ENCODE measurements at places on chromosomes 2 and 18.

GRCh38 chr2:56099963-56100362, 83.8 kb upstream of the CCDC85A start:
- no peak for DNase-seq

- DNase-seq = peak; percentile 68
These were observed 961 bp upstream of the SLC40A1 start for GRCh38 chr2:189581354-189582139.

GRCh38 chr2:144339048-144339447, 180.9 kb downstream of the ZEB2 start:
- DNase-seq = no peak

DNA sequence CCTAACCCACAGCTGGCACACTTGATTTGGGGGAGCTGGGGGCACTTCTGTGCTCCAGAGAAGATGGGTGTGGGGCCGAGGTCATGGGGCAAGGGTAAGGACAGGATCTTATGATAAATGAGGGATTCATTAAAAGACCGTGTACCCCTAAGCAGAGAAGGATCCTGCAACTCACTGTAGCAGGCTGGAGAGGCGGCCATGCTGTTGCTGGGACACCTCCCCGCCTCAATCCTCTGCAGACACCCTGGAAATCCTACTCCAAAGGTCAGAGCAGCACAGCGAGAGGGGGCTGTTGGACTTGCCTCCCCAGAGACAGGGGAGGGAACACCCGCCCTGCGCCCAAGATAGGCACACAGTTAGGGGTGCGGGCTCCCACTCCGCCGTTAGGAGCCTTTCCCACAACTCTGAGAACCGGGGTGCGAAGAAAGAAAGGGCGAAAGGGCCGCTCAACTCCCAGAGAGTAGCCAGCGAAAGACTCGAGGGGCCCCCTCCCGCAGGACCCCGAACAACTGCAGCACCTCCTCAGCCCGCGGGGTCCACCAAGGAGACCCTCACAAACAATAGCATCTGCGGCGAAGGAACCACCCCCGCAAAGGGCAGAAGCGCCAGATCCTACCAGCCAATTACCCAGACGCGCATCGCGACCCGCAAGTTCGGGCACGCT, 1.4 kb downstream of the PARD6G start:
- no peak for DNase-seq

- no peak for DNase-seq
These were observed 534.7 kb downstream of the PLCL1 start for GRCh38 chr2:198339116-198339515.

- DNase-seq = no peak
These were observed 1.8 kb downstream of the SLC4A3 start for GRCh38 chr2:219628986-219629901.

GRCh38 chr2:44715671-44716081, 225.8 kb upstream of the SIX3 start:
- DNase-seq = peak; percentile 90

- DNase-seq = no peak
These were observed 18.2 kb downstream of the TTR start for GRCh38 chr18:31609886-31610285.

GRCh38 chr2:63845866-63846265, 4.2 kb downstream of the UGP2 start:
- DNase-seq = peak; percentile 90

GRCh38 chr2:73386342-73386868, 769 bp downstream of the ALMS1 start:
- no peak for DNase-seq

DNA sequence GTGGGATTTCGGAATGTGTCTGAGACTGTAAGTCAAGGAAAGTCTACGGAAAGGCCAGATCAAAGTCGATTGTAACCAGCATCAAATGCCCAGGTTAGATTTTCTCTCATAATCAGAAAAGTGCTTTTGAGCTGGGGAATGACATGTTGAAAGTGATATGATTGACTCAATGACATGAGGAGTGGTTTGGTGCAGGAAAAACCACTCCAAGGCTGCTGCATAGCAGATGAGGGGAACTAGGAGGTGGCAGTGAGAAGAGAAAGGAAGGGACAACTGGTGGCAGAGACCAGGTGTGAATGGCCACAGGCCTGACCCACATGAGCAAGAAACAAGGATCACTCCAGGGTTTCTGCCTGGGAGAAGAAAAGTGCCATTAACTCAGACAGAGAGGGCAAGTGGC, 822 bp downstream of the SLC35F6 start:
- DNase-seq = no peak

- no peak for DNase-seq
These were observed 41.4 kb upstream of the PARD3B start for GRCh38 chr2:204503869-204504268.

GRCh38 chr2:40611196-40611595, 159.3 kb upstream of the SLC8A1 start:
- no peak for DNase-seq

DNA sequence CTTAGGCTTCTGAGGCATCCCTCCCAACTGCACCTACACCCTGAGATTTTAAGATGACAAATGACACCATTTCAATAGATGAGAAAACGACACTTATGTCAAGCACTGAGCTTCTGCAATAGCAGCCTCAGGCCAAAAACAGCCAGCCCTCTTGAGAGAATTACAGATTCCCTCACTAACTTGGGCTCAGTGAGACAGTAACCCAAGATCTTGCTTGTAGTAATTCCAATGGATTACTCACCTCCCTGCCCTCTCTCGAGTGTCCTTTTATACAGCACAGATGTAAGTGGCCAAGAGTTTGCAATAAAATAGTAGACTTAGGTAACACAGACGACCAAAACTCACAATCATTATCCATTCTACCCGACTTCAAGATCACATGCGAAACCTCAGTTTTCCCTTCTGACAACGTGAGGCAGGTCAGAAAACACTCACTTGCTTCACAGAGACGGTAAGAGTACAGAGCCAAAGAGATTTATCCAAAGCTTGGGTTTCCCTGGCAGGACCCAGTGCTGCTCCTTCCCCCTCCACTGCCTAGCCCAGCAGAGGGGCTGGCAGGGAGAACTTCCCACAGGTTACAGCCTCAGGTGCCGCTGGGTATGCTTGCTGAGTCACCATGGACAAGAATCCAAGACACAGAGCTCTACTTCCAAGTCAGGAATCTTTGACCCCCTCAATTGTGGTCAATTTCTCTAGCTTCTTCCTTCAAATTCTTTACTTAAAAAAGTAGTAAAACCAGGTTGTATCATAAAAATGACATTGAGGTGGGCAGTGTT, 181.4 kb downstream of the MYO5B start:
- DNase-seq = peak; percentile 37

DNA sequence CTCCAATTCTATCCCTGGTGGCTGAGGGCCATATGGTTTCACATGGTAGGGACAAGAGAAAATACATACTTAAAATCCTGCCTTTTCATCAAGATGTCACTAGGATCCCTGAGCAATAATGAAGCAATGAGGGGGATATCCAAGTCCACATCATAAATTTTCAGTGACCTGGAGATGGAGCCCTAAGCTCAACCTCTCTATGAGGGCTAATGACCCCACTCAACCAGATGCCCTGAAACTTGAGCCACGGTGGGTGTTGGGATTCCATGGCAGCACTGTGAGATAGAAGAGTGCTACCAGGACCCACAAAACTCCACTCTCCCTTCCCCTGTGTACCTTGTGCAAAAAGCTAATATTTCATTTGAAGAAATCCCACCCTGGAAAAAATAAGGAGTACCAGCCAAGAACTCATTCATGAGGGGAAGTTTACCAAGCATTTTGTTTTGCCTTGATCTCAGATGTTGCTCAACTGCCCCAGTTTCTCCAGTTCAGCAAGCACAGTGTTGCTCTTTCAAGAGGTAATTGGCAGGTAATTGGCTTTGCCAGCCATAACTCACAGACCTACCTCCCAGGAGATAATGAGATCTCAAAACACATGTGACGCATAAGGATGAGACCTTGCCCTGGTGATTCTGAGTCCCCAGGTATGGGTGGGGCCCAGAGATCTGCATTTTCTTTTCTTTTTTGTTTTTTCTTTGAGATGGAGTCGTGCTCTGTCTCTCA, 51.0 kb upstream of the TTC39C start:
- no peak for DNase-seq

GRCh38 chr2:66362701-66363100, 72.2 kb upstream of the MEIS1 start:
- peak; percentile 24 for DNase-seq

- DNase-seq = no peak
These were observed 215.4 kb downstream of the AFF3 start for GRCh38 chr2:99926986-99927385.

GRCh38 chr2:120744817-120745216, 9.1 kb downstream of the GLI2 start:
- DNase-seq = no peak

DNA sequence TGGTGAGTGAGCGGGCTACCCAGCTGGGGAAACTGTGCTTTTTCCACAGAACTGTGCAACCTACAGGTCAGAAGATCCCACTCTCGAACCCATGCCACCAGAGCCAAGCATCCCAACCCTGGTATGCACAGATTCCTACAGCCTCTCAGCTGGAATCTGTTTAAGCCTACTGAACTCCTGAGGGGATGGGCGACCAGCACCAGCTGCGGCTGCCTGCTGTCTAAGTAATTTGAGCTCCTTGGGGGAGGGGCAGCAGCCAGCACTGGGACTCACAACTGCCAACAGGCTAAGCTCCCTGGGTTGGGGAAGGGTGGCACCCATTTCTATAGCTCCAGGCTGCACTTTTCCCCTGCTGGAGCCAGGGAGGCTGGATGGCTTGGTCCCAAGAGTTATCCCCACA, 11.8 kb downstream of the CYP27C1 start:
- DNase-seq = peak; percentile 71

GRCh38 chr2:10058251-10059015, 15.1 kb downstream of the KLF11 start:
- no peak for DNase-seq

Data from mesendoderm (in vitro differentiated cells).